Stimulated activated CD4-positive, alpha-beta T cell treated with anti-CD3 and anti-CD28 coated beads, Interleukin-1b, Interleukin-23, amount 100 ng/mL, for 1 hour (primary cell): ENCODE measurements at places on chromosomes 12 and 14.

DNA sequence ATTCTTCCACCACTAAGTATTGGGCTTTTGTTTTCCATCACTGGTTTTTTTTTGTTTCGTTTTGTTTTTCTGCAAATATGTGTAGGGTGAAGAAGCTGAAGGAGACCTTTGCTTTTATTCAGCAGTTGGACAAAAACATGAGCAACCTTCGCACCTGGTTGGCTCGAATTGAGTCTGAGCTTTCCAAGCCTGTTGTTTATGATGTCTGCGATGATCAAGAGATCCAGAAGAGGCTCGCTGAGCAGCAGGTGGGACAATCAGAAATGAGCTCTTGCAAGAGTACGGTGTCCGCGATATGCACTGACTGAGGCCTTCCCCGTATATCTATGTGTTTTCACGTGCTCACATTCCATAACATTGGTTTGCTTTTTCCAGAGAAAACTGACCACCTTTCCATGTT is 91.5 kb downstream of the ESR2 start:
- no peak for DNase-seq

- no peak for DNase-seq
These were observed 6.4 kb downstream of the MLXIP start for GRCh38 chr12:122084857-122085405.

- no peak for DNase-seq
These were observed 16.5 kb downstream of the JAG2 start for GRCh38 chr14:105151838-105152793.

DNA sequence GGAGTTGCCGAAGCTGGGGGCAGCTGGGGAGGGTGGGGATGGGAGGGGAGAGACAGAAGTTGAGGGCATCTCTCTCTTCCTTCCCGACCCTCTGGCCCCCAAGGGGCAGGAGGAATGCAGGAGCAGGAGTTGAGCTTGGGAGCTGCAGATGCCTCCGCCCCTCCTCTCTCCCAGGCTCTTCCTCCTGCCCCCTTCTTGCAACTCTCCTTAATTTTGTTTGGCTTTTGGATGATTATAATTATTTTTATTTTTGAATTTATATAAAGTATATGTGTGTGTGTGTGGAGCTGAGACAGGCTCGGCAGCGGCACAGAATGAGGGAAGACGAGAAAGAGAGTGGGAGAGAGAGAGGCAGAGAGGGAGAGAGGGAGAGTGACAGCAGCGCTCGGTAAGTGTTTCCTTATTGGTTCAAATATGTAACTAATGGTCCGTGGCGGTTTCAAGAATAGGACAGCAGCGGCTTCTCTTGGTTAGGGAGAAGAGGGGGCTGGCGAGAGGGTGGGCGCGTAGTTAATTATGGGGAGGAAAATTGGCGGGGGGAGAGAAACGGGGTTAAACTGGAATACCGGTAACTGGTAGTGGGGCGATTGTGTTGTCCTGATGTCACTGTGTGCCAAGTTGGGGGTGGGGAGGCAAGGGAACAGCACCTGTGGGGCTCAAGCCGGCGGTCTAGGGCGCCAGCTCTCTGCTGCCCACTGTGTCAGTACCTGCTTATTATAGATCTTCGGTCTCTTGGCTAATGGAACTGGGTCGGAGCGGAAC is 8.4 kb downstream of the HOXC8 start:
- no peak for DNase-seq

- DNase-seq: no peak
These were observed 193.6 kb upstream of the NUDT4 start for GRCh38 chr12:93183940-93184671.

GRCh38 chr12:26940516-26941214 is 2.4 kb downstream of the FGFR1OP2 start:
- no peak for DNase-seq

DNA sequence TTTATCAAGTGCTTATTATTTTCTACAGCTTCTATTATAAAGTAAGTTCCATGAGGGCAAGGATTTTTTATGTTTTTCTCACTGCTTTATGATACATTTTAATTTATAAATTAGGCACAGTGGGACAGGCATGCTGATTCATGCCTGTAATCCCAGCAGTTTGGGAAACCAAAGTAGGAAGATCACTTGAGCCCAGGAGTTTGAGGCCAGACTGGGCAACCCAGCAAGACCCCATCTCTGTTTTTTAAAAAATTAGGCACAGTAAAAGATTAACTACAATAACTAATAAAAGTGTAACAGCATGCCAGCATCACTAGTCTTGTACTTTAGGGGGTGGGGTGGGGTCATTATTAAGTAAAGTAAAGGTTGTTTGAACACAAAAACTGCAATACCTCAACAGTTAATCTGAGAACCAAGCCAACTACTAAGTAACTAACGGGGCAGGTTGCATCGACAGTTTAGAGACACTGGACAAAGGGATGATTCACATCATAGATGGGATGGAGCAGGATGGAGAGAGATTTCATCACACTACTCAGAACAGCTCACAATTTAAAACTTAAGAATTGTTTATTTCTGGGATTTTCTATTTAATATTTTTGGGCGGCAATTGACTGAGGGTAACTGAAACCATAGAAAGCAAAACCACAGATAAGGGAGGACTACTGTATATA is 119.5 kb downstream of the PLEKHA5 start:
- DNase-seq: no peak

DNA sequence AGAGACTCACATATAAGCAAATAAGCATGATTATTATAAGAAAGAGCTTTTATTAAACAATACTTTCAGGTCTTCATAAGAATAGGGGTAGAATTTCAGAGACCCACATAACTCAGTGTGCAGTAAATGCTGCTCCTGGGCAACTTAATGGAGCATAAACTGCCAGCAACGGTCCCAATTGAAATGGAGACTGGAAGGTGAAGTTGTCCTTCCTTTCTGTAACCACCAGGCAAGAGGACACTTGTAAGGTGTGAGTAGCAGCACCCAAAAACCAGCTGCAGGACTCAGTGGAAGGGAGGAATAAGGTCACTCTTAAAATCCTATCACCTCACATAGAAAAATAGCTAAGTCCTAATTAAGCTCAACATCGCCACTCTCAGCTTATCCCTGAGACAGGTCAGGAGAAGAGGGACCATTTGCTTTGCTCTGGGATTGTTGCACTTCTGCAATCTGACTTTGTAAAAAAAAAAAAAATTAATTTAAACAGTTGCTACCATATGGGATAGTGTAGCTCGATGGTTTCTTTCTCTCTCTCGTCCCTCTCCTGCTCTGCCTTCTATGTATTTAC is 22.7 kb upstream of the LTA4H start:
- DNase-seq: no peak

DNA sequence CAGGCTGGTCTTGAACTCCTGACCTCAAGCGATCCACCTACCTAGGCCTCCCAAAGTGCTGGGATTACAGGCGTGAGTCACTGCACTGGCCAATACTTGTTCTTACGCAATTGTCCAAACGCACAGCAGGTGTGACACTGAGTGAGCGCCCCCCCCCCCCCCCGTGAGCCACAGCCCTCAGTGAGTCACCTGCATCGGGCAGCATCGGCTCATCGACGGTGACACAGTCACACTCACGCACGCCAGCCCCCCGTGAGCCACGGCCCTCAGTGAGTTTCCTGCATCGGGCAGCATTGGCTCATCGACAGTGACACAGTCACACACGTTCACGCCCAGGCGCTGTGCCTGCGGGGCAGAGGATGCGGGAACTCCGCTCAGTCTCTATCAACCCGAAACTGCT is 42.5 kb downstream of the GALNT9 start:
- DNase-seq: no peak

GRCh38 chr14:99605299-99605961 is 1.4 kb upstream of the CCDC85C start:
- peak; percentile 54 for DNase-seq
